ENCODE measurements at places on chromosomes 2 and 18.

DNA sequence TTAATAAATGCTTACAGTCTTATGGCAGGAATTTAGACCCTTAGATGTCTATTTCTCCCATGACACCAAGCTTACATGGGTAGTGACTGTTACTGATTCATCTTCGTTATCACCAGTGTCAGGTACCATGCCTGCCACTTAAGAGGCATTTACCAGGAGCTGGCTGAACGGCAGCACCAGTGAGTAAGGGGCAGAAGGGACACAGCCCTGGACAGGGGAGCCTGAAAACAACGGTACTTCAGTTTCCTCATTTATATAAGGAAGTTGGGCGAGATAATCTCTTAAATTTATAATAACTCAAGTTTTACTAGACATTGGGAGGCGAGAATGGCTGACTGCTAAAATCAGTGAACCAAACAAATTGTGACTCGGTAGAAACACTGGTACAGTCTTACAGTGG, 1.2 kb downstream of the COA5 start:
- no peak for DNase-seq

GRCh38 chr2:211204456-211204855, 648.1 kb downstream of the CPS1 start:
- DNase-seq: no peak

- DNase-seq: peak; percentile 50
These were observed 6.0 kb downstream of the GPC1 start for GRCh38 chr2:240441326-240441992.

GRCh38 chr2:76478266-76479035, 767.7 kb upstream of the GCFC2 start:
- peak; percentile 59 for DNase-seq

- DNase-seq: no peak
These were observed 15.2 kb downstream of the TSPYL6 start for GRCh38 chr2:54240515-54241469.

GRCh38 chr2:232879618-232880494, 9.8 kb downstream of the SNORC start:
- DNase-seq: no peak

DNA sequence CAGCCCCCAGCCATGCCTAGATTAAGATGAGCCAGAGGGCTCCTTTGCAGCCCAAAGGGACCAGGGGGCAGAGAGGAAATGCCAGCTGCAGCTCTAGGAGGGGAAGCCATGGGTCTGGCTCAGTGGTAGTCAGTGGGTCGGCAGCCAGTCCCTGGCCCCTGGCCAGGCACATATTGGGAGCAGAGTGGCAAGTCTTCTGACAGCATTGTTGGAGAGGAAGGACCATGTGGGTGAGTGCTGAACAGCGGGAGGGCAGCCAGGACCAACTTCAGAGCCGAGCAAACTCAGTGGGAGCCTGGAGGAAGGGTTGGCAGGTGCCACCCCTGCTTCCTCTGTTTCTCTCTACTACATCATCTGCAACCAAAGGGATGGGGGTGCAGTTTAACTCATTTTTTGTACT, 140.5 kb upstream of the PELI1 start:
- DNase-seq: no peak

- peak; percentile 50 for DNase-seq
These were observed 49.9 kb downstream of the SNED1 start for GRCh38 chr2:241048149-241048948.

DNA sequence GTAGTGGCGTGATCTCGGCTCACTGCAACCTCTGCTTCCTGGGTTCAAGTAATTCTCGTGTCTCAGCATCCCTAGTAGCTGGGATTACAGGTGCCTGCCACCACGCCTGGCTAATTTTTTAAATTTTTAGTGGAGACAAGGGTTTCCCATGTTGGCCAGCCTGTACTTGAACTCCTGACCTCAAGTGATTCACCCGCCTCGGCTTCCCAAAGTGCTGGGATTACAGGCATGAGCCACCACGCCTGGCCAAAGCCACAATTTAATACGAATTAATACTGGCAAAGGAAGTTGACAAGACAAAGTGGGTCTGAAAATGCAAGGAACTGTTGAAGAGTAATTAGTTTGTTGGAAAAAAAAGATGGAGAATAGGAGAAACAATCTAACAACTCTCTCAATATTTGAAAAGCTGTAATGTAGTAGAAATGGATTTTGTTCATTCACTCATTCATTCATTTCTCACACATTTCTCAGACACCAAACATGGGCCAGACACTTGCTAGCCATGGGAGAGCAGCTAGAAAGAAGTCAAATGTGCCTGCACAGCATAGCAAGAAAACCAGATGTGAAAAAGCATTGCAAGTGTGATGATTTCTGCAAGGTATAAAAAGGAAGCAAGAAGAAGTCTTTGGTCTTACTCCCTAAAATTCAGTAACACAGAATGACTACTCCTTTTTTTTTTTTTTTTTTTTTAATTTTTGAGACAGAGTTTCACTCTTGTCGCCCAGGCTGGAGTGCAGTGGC, 39.4 kb upstream of the ATL2 start:
- no peak for DNase-seq

DNA sequence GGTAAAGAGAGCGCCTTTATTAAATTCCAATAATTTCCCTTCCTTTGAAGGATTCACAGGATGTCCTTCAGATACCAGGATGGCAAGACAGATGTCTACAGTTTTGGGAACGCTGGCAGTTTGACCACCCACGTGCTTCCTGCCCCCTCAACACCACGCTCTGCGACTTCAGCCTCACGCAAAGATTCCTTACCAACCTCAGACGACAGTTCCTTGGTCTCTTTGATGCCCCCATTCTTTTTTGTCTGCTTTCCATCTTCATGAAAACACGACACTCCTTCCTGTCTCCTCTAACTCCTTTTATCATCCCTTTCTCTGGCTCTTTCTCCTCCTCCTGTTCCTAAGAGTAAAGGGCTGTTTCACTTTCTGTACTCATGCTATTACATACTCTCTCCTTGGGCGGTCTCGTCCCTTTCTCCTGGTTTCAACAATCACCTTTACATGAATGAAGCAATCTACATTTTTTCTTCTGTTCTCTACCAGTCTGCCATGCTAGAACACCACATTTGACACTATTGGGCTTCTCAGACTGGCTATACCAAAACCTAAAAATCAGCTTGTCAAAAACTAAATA, 189.9 kb upstream of the PGAP1 start:
- no peak for DNase-seq

DNA sequence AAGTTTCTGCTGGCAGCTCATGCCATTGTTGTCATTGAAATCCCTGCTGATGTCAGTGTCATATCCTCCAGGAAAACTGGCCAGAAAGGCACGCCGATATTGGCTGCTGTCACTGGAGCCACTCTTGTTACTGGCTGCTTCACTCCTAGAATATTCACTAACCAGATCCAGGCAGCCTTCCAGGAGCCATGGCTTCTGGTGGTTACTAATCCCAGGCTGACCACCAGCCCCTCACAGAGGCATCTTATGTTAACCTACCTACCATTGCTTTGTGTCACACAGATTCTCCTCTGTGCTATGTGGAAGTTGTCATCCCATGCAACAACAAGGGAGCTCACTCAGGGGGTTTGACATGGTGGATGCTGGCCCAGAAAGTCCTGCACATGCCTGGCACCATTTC, 27.0 kb upstream of the MTX2 start:
- no peak for DNase-seq

- no peak for DNase-seq
These were observed 12.3 kb upstream of the ALMS1 start for GRCh38 chr2:73373344-73373743.

GRCh38 chr18:54880395-54881105, 52.3 kb downstream of the RAB27B start:
- DNase-seq: no peak

- DNase-seq: peak; percentile 84
These were observed 230.7 kb downstream of the HAUS1 start for GRCh38 chr18:46334868-46335281.

- no peak for DNase-seq
These were observed 211.6 kb downstream of the EN1 start for GRCh38 chr2:118635891-118636290.

- no peak for DNase-seq
These were observed 611.2 kb upstream of the PIK3C3 start for GRCh38 chr18:41343808-41344207.

- DNase-seq: no peak
These were observed 52.6 kb downstream of the MEP1B start for GRCh38 chr18:32242395-32242794.

DNA sequence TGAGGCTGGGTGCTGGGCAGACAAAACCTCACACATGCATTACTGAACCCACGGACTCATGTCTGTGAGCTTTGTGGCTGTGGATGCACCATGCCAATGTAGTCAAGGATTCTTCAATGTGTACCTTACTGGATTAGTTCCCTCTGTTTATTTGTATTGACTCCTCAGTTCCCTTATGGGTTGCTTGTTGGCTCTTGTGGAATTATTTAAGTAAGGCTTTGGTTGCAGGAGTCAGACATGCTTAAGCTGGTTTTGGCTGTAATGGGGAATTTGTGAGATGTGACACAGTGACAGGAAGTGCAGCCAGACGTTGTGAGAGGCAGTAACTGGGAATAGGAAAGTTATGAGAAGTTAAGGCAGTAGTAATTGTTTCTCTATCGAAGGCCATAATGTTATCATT, 13.6 kb upstream of the IL1RN start:
- DNase-seq: no peak

DNA sequence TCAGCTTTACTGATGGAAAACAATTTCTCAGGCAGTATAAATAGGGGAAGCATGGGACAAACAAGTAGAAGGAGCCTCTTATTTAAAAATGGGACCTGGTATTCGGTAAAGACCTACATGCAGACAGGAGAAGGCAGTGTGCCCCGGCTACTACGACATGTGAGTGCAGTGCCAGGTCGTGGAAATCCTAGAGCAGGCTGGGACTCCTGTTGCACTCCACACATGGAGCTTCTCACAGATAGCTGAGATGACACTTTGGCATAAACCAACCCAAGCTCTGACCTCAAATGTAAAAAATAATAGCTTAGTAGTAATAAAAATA, 885 bp upstream of the DSEL start:
- peak; percentile 11 for DNase-seq

GRCh38 chr2:25201265-25201664, 32.9 kb upstream of the POMC start:
- DNase-seq: no peak

- no peak for DNase-seq
These were observed 68.2 kb upstream of the CAB39 start for GRCh38 chr2:230644356-230644935.

GRCh38 chr18:47871288-47871687, 59.2 kb downstream of the SMAD2 start:
- DNase-seq: no peak

- no peak for DNase-seq
These were observed 29.4 kb downstream of the HADHB start for GRCh38 chr2:26274058-26274613.

GRCh38 chr18:35695384-35695783, 113.8 kb downstream of the GALNT1 start:
- DNase-seq: no peak

DNA sequence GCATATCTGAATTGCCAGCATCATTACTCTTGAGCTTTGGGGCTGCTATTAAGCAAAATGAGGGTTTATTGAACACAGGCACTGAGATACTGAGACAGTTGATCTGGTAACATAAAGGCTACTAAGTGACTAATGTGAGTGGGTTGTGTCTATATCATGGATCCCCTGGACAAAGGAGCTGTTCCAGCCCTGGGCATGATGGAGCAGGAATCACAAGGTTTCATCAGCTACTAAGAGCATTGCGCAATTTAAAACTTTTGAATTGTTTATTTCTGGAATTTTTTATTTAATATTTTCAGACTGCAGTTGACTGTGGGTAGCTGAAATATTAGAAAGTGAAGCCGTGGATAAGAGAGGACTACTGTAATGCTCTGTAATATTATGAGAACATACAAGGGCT, 73.5 kb downstream of the MGAT5 start:
- DNase-seq: no peak

DNA sequence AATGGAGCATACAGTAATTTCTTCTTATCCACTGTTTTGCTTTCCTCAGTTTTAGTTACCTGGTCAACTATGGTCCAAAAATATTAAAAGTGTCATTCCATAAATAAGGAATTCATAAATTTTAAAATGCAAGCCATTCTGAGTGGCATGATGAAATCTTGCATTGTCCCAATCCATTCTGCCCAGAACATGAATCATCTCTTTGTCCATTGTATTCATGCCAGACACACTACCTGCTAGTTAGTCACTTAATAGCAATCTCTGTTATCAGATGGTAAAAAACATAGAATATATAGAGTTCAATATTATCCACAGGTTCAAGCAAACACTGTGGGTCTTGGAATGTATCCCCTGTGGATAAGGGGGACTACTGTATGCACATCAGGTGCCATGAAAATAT, 872.2 kb upstream of the NXPH2 start:
- DNase-seq: no peak

DNA sequence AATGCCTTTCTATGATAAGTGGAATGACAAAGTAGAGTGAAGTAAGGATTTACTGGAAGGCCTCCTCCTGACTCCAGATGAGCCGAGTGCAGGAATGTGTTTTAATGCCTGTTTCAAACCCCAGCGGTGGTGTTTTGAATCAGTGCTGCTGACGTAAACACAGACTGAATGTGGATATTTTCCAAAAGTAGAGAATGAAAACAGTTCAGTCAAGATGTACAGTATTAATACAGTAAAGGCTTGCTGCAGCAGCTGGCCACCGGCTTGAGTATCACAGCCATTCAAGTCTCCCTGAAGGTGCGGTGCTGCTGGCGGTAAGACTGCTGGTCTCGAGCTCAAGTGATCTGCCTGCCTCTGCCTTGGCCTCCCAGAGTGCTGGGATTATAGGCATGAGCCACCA, 46.7 kb downstream of the ARHGAP28 start:
- no peak for DNase-seq

- DNase-seq: no peak
These were observed 6.0 kb upstream of the NCK2 start for GRCh38 chr2:105738658-105739241.

GRCh38 chr2:240913810-240914644, 7.9 kb downstream of the CROCC2 start:
- peak; percentile 87 for DNase-seq

GRCh38 chr2:72116081-72116533, 31.6 kb downstream of the CYP26B1 start:
- DNase-seq: no peak

- peak; percentile 44 for DNase-seq
These were observed 633.8 kb downstream of the NRXN1 start for GRCh38 chr2:50397992-50398765.

DNA sequence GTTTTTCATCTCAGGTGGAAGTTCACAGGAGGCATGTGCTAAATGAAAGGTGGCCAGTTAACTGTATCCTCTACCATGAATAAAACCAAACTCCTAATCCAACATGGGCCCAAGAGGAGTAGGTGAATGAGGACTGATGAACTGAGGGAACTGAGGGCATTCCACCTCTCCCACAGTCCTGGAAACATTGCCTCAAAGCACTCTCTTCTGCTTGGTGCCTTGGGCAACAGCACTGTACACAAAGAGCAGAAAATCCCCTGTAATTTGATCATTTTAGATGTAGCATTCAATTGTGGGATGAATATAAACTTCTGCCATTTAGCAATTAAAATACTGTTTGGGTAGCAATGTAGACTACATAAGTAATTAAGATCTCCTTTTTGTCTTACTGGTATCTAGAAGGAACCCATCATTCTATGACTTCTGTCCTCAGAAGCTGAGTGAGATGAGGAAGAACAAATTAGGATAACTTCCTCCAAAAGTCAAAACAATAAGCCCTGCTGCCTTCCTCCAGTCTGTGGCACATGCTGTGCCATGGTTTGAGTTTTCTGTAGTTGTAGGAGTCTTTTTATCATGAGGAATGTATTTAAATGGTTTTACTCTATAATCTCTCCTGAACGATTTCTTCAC, 86.7 kb upstream of the ZEB2 start:
- DNase-seq: no peak

All from kidney (tissue), 22 donors.